ENCODE measurements at places on chromosomes 2 and 18.
A peak's percentile ranks its signal among the peaks of the same experiment; 100 is the strongest.

DNA sequence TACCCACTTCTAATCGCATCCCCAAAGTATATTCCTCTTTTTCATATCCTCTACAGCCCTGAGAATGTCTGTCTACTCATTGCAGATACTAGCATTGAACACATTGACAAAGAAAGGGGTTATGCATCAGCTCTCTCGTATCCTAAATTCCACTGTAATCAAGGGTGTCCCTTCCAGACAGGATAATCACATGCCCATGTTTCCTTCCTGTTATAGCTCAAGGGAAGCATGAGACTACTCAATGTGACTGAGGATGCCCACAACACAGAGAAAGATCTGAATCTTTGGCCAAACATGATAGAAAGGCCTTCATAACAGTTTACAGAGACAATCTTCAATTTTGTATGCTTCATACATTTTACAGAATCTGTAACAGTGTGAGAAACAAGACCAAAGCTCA is 69.2 kb downstream of the HIBCH start:
- no peak for DNase-seq

DNA sequence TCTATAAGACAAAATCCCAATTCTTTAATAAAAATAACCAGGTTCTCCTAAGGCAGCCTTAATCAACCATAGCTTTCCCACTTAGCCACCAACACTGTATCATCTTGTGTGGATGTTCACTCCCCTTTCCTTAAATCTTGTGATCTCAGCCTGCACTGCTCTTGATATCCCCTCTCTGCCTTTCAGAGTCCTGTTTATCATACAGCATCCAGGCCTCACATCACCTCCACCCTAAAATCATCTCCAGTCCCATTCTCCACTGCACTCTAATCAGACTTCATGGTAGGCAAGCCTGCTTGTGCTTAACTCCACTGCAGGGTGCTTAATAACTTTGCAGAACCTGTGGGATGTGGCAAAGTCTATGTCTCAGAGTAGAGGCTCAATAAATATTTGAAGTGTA is 18.8 kb downstream of the ARHGAP15 start:
- no peak for DNase-seq

GRCh38 chr2:236715491-236715961 is 145.9 kb downstream of the ACKR3 start:
- DNase-seq = peak; percentile 79

DNA sequence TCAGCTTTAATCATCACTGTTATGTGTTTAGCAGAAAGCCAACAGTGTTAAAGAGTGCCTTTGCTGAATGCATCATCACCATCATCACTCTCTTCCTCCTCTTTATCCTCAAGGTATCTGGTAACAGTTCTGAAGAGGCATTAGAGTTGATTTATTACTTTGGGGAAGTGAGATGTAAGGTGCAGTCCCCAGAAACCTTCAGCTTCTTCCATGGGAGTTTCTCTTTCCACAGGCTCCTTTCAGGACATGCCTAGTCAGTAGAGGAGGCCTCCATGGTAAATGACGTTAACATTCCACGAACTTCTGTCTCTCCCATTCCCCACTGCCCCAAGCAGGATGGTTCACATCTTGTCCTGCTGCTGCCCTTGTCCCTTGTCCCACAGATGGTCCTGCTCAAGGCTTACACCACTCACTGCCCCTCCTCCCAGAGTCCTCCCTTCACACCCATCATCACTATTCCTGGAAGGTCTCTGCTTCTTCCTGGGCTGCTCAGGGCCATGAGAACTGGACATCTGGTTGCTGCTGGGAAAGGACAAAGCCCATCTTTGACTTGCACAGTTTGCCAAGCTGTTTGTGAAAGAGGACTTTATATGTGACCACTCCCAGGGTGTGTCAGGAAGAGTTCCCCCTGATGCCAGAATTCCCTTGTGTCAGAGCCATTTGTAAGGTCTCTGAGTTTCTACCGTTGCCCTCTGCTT is 5.3 kb upstream of the REG1A start:
- no peak for DNase-seq

DNA sequence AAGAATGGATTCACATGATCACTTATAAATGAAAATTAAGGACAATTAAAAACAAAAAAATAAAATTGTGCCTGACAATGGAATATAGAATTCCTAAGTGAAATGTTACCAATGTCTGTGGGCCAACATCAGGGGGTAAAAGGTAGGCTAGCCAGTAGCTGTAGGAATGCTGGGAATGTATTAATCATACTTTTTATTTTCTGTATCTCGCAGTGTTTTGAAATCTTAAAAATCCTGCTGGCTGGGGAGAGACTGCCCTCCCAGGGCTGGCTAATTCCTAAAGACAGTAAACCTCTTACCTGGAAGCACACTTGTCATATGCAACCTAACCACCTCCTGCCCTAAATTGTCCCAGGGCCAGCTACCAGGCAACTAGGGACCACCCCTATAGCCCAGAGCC is 69.8 kb downstream of the REV1 start:
- no peak for DNase-seq

DNA sequence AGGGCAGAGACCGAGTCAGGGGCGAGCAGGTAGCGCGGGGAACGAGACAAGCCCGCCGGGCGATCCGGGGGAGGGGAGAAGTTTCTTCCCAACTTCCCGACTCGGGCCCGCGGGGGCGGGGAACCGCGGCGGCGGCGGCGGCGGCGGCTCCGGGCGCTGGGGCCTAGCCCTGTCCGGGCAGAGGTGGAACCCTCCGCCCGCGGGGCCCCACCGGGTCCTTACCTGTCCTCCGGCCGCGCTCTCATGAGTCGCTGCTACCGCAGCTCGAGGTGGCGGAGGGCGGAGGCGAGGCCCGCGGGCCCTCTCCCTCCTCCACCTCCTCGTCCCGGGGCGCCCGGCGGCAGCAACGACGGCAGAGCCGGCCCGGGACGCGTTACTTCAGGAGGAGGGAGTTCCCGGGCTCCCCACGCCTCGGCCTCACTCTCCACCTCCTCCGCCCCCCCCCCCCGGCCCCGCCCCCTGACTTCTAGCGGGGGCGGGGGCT is at the start of gene YES1:
YES1 (minus strand) TSS at position 351 of the 484 bp plus-strand sequence. CDS start 55,415 bp downstream, outside the sequence.
- peak; percentile 81 for DNase-seq

DNA sequence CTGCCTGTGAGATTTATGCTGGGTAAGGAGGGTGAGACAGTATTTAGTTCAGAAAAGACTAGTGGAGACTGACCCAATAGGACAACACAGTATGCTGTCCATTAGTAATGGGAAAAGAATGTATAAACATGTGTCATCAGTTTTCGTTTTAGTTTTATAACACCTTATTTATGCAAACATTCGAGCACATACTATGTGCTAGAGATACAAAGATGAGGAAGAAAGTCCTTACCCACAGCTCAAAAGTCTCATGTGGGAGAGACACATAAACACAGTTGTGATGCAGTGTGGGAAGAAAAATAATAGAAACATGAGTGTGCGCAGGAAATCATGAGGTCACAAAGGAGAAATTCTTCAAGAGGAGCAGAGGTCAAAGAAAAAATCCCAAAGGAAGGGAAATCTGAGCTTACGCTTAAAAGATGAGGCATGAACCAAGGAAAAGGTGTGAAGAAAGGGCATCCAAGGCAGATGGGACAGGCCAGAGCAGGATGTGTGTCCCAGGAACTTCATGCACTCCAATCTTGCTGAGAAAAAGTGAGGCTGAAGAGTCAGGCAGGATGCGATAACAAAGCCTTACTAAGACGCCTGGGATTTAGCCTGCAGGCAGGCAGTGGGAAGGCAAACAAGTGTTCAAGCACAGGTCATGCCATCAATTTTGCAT is 8.1 kb downstream of the METTL21A start:
- peak; percentile 21 for DNase-seq

- DNase-seq = peak; percentile 27
Observed at GRCh38 chr2:105772362-105772761, 27.6 kb downstream of the NCK2 start.

GRCh38 chr2:6639929-6640620 is 225.6 kb downstream of the CMPK2 start:
- DNase-seq = peak; percentile 85

- peak; percentile 93 for DNase-seq
Observed at GRCh38 chr18:46073474-46074331, 1.6 kb upstream of the PSTPIP2 start.

DNA sequence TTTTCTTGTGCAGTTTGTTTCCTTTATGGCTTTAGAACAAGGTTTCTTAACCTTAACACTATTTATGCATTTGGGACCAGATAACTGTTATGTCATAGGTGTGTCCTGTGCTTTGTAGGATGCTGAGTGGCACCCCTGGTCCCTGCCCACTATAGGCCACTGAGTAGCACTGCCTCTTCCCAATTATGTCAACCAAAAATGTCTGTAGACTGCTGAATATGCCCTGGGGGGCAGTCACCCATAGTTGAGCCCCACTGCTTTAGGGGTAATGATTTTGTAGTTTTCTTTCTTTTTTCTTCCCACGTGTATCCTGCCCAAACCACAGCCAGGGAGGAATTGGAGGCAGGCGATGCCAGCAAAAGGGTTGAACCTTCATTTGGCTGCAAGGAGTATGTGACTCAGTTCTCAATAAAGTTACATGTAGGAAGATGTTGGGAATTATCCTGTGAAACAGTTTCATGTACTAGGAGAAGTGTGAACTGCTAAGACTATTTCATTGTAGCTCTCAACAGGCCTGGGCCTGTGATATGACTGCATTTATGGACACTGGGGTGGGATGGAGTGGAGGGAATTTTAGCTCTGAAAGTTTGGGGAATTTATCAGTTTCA is 65.7 kb downstream of the FMNL2 start:
- DNase-seq = no peak

- DNase-seq = no peak
Observed at GRCh38 chr2:199070322-199070949, 387.3 kb downstream of the SATB2 start.

DNA sequence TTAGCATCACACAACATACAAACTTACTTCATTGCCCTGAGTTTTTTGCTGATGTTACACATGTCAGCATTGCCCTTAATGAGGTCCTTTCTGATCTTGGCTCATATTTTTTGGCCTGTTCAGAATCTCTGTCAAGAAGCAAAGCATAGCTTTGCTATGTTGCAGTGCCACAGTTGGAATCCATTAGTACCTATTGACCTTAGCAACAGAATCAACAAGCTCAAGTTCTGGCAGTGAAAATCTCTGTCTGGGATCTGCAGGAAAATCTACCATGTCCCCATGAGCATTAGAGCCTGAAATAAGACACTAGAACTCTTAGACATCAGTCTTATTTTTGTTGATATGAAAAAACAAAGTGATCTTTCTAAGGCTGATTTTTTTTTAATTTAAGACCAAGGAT is 105.6 kb upstream of the FHL2 start:
- no peak for DNase-seq

- DNase-seq = no peak
Observed at GRCh38 chr2:220959391-220959802, 612.7 kb downstream of the EPHA4 start.

GRCh38 chr2:39805936-39806608 is 27.0 kb upstream of the THUMPD2 start:
- DNase-seq = no peak

- DNase-seq = peak; percentile 44
Observed at GRCh38 chr2:239533569-239534316, 132.9 kb upstream of the HDAC4 start.

DNA sequence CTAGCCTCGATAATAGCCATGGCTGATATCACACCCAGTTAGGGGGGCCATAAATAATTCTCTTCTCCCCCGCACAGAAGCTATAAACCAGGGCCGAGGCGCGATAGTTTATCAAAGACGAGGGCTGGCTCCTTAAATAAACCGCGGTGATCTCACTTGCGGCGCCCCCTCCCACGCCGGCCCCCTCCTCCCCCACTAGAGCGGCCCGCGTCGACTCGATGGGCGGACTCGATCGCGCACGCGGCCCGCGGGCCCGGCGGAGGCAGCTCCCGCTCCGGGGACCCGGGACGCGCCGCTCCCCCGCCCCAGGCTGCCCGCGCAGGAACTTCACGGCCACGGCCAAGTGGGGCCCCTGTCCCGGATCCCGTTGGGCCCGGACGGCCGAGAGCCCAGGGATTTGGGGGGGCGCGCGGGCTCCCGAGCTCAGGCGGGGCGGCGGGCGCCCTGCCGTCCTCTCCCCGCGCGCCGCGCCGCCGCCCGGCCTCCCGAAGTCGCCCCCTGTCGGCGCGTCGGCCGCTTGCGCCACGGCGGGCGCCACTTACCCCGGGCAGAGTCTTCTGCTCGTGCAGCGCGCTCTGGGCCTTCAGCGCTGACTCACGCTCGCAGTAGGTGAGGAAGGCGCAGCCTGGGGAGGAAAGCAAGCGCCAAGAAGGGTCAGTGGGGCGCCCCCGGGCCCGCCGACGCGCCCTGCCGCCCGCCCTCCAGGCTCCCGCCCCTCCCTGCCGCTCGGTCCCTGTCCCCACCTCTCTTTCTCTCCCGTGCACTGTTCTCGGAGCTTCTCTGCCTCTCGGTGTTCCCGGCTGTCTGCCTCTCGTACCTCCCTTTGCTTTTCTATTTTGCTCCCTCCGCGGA is 80.4 kb downstream of the CELF4 start:
- peak; percentile 71 for DNase-seq

- no peak for DNase-seq
Observed at GRCh38 chr18:39340418-39340817, 1774.8 kb upstream of the CELF4 start.

GRCh38 chr2:181106789-181107627 is 126.6 kb downstream of the UBE2E3 start:
- peak; percentile 36 for DNase-seq

GRCh38 chr2:20514596-20515269 is 67.9 kb downstream of the RHOB start:
- DNase-seq = no peak

DNA sequence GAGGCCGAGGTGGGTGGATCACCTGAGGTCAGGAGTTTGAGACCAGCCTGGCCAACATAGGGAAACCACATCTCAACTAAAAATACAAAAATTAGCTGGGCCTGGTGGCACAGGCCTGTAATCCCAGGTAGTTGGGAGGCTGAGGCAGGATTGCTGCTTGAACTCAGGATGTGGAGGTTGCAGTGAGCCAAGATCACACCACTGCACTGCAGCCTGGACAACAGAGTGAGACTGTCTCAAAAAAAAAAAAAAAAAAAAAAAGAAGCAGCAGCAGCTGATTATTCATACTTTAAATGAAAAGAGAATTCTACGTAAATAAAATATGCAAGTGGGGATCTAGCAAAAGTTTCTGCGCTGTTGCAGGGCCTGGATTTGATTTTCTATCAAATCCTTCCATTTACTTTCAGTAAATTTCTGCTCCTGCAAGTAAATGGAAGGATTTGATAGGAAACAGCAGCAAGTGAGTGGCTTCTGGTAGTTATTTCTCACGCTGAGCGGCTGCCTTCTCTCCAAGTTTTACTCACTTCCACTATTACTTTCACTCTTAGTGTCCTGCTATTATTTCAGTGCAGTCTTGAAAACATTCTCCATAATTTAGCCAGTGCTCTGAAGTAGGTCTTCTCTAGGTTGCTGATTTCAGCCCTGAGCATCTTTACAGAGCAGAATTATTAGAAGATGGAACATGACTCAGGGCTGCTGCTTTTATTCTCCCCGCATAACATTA is 68.4 kb downstream of the SLC16A14 start:
- DNase-seq = no peak

All from eye (tissue), 1 donor.